ENCODE measurements at places on chromosomes 5 and 9.

GRCh38 chr5:107395632-107396350 lies 274.9 kb downstream of the EFNA5 start:
- DNase-seq, result peak; percentile 33

DNA sequence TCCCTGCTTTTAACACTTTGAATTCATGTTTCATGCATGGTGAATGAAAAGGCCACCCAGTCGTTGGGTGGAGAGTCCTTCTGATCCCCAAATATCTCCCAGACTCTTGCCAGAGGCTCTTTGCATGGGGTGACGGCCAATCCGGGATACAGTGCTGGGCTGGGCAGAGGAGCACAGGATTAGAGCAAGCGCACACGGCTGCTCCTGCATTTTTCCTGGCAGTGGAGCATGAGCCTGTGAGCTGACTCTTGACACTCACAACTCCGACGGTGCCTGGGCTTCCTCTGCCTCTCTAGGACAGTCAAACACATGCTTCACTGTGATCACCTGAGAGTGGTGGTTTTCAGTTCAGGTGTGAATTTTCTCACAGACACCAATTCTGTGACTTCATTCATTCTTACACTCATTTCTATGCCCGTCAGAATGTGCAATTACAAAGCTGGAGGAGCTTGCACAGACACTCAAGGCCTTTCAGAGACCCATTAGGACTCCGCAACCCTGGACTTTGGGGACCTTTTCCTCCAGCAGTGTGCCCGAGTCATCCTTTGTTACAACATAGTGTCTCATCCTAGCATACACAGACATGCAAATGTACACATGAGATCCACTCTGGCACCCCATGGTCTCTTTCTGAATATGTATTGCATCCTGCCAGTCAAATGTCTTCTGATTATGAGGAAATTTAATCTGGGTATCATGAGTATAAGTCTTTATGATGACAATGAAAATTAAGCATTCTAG lies 206.6 kb downstream of the ICE1 start:
- no peak for DNase-seq

- DNase-seq, result no peak
These were observed 45.5 kb upstream of the ANKRD33B start for GRCh38 chr5:10518347-10518746.

DNA sequence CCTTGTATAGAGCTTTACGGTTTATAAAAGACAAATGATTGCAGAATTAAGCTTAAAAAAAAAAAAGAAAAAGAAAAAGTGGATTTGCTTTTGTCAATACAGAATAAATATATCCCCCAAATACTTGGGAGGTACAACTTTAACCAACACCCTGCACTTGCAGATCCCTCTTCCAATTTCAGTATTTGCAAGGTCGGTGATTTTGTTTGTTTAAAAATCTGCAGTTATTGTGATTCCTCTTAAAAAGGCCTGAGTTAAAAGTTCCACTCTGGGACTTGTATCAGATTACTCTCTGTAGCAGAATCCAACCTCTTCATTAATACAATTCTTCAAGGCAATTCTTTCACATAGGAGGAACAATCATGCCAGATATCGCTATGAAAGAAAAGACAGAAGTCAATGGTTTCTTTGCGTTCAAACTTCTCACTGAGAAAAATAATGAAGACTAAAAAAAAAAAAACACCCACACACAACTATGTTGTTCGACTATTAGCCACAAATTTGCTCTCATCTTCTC lies 400.9 kb downstream of the EBF1 start:
- DNase-seq, result no peak

DNA sequence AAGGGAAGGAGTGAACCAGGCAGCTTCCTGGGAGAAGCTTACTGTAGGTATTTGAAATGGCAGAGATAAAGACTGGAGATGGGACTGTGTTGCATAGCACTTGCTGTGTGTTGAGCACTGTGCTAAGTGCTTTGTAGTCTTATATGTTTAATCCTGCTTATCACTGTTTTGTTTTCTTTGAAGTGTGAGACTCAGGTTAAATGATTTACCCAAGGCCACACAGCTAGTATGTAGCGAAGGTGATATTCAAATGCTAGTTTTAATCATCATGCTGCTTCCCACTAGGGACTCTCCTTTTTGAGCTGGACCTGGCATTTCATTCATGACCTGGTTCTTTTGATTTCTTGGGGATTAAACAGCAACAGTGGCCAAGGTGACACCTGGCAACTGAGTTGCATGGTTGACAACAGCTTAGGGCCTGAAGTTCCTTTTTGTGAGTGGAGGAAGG lies 35.3 kb upstream of the SPRY4 start:
- no peak for DNase-seq

GRCh38 chr5:118687100-118687499 lies 301.2 kb downstream of the DTWD2 start:
- peak; percentile 19 for DNase-seq

DNA sequence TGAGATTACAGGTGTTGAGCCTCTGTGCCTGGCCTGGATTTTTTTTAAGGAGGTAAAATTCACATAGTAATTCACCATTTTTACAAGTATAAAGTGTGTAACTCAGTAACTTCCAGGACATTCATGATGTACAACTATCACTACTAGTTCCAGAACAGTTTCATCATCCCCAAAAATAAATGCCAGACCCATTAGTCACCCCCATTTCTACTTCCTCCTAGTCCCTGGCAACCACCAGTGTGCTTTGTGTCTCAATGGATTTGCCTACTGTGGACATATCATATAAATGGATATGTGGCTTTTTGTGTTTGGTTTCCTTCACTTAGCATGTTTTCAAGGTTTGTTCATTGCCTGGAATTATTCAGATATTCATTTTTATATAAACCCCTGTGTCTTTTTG lies 72.5 kb upstream of the PANK3 start:
- peak; percentile 95 for DNase-seq

DNA sequence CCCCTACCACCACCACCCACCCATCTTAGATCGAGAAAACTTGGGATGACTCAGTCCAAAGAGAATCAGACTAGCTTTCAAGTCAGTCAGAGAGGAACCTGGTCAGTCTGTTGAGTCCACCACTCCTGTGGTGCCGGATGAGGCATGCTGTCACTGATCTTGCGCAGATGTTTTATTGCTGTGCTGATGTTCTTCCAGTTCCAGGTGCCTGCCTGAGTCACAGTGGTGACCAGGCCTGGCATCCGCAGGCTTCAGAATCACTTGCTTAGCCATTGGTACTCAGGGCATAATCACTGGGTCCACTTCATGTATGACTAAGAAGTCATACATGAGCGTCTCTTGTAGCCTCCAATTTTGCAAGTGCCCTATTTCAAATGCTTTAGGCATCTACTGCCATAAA lies 114.1 kb downstream of the MUSK start:
- no peak for DNase-seq

DNA sequence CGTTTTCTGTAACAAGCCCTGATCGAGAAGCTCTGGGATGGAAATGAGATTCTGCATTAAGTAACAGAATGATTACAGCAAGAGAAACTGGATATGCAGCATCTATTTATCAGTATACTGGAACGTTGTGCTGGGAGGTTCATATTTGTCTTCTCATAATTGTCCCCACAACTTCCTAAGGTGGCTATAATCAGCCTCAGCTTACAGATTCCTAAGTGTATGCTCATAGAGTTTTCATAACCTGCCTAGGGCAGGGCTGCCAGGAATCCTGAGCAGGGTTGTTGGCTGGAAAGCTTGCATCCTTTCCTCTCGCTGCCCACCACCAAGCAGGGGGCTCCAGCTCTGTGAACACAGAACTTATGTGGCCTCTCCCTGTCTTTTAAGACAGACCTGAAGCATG lies 70.2 kb downstream of the FNBP1 start:
- no peak for DNase-seq

DNA sequence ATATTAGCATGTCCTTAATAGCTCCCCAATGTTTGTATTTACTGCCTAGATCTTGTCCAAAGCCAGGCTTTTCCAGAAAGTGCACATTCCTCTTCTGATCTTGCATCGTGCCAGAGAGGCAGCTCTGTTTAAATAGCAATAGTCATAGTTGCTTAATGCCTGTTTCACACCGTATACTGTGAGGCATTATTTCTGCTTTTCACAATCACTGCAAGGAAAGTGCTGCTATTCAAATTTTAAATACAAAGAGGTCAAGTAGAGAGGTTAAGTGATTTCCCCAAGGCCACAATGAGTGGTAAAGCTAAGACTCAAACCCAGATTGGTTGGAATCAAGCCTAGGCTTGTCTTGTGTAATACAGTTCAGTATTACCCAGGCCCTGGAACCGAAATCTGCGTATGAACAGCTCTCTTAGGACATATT lies 153.6 kb downstream of the SNX18 start:
- no peak for DNase-seq

DNA sequence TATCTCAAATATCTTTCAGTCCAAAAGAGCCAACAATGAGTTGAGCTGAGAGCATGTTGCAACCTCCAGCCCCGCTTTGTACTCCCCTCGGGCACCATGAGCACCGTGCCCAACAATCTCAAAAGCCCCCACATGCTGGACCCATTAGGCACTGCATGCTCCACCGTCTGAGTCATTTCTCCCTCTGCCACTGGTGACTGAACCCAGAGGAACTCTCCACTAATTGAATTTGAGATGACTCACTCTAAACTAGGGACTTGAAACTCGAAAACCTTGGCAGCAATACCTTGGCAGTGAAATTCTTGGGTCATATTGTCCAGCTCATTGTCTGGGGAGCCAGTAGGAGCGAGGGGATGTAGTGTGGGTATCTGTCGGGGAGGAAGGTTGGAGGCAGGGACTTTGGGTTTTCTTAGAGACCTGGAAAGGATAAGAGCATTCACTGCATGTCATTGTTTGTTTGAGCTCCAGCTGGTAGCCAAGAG lies 49.9 kb upstream of the SLIT3 start:
- DNase-seq, result peak; percentile 100

DNA sequence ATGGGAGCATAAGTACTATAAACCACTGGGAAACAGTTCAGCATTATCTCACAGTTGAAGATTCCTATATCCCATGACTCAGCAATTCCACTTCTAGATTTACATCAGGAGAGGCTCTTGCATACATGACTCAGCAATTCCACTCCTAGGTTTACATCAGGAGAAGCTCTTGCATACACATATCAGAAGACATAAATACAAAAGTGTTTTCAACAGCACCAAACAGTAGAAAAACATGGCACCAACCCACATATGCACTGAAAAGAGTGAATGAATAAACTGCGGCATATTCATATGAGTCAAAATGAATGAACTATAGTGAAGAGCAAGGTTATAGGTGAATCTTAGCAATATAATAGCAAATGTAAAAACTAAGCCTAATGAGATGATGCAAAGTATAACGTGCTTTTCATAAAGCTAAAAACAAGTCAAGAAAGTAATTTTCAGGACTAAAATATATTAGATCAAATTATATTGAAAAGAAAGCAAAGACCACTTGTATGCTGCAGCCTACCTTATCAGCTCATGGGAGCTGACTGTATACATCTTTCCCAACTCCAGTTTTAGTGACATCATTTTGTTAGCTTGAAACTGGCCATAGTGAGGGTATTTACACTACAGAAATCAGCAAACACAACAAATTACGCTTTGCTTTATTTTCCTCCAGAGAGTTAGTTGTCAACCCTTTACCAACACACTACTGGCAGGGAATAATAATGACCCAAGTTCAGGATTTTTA lies 95.8 kb downstream of the ANKRD18B start:
- DNase-seq, result peak; percentile 84

- no peak for DNase-seq
These were observed 6.7 kb downstream of the OR1K1 start for GRCh38 chr9:122806661-122807060.

- DNase-seq, result peak; percentile 56
These were observed 9.4 kb downstream of the PRELID2 start for GRCh38 chr5:145825751-145826180.

DNA sequence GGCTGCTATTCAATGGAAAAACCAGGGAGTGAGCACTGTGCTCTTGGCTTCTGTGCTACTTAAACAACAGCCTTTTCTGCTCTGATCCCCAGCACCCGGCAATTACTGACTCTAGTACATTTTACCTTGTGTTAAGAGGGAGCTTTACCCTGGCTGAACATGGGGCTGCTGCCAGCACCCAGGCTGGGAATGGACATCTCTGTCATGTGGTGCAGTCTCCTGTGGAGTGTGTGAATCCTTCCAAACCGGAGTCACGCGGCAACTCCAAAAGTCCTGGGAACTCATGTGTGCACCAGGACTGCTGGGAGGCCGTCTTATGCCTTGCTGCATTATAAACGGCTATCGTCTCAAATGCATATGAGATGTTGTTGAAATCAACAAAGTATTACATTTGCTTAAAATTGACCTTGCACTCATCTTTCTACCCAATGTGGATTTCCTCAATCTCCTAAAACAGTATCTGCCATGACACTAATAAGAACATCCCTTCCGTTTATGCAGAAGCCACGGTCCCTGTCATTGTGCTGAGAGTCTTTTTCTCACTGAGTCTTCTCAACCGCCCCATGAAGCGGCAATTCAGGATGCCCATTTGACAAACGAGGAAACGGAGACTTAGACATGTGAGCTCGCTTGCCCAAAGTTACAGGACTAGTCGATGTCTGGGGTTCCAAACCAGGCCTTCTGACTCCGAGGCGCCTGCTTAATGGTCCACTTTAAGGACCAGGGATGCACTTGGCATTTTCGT lies 884 bp upstream of the GSN start:
- DNase-seq, result no peak

GRCh38 chr9:126805554-126806262 lies 868 bp downstream of the ZBTB43 start:
- DNase-seq, result peak; percentile 69

DNA sequence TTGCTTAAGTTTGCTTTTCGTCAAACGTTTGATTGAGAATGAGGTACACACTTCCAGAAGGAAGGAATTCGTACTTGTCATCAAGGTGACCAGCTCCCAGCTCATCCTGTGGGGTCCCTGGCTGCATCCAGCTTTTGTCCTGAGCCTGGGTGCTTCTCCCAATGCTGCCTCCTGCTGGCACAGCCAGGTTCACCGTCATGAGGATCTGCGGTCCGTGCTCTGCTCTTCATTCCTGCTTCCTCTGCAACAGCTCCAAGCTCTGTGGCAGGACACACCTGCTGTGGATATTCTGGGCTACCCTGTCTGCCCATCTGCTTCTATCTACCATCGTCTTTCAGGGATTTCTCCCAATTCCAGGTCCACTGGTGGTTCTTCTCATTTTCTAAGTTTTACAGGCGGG lies 13.3 kb upstream of the UBE2QL1 start:
- DNase-seq, result no peak

DNA sequence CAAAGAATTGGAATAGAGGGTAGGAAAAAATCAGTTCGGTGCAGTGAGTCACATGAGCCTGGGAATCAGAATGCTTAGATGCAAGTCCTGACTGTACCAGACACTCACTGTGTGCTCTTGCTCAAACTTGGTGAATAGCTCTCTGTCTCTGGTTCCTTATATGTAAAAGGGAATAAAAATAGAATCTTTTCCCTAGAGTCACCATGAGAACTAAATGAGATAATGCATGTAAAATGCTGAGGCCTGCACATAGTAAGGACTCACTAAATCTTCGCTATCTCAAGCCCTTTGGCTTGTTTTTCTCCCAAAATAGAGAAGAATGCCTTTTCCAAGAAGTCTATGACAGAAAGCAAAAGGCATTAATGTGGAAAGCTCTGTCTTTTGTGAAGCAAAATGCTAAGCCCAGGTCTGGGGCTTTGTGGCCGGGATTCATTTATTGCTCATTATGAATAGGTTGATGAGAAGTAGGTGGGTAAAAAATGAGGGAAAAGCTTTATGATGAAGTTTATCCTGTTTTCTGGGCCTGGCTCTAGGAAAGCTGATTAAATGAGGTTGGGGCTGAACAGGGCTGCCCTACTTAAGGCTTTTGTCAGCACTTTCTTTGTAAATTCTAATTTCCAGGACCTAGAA lies 483.3 kb downstream of the DMAC1 start:
- peak; percentile 58 for DNase-seq

GRCh38 chr9:38022995-38023394 lies 46.0 kb downstream of the SHB start:
- DNase-seq, result no peak
